ENCODE measurements at places on chromosomes 11 and 22. TPM values are rescaled to one million over a fixed set of nuclear protein-coding genes. Genes with fewer than 3 reads are reported as not detected.

The MMP1 gene
- not detected for total RNA-seq

The MMP11 gene
- total RNA-seq, result 2.5 TPM

The ANGPTL5 gene
- total RNA-seq, result not detected

The TREH gene
- not detected for total RNA-seq

The NXPE4 gene
- total RNA-seq, result not detected

The SSTR3 gene
- 6.9 TPM for total RNA-seq

The PIH1D2 gene
- total RNA-seq, result 0.36 TPM

The SPI1 gene
- total RNA-seq, result 5.8 TPM

The PAX6 gene
- not detected for total RNA-seq

The ASCL2 gene
- total RNA-seq, result 0.51 TPM

The LIF gene
- 0.26 TPM for total RNA-seq

Data from T-cell (primary cell).